ENCODE measurements at places on chromosomes 3 and 15.

GRCh38 chr3:10556312-10556711, 50.9 kb upstream of the ATP2B2 start:
- no peak for DNase-seq

DNA sequence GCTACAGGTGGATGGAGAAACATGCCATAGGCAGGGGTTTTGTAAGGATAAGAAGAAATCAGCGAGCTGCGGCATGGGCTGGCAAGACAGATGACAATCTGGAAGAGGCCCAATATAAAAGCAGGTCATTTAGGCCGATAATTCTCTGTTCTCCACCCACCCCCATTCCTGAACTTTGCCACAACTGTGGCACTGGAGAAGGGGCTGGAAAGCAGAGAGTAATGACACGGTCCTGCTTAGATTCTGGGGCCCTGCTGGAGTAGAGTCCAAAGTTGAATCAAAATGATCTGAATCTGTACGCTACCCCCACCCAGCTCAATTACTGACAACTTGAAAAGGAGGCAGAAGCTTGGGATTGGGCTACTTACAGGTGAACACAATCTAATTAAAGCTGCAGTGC, 18.4 kb upstream of the BUB1B start:
- DNase-seq = no peak

DNA sequence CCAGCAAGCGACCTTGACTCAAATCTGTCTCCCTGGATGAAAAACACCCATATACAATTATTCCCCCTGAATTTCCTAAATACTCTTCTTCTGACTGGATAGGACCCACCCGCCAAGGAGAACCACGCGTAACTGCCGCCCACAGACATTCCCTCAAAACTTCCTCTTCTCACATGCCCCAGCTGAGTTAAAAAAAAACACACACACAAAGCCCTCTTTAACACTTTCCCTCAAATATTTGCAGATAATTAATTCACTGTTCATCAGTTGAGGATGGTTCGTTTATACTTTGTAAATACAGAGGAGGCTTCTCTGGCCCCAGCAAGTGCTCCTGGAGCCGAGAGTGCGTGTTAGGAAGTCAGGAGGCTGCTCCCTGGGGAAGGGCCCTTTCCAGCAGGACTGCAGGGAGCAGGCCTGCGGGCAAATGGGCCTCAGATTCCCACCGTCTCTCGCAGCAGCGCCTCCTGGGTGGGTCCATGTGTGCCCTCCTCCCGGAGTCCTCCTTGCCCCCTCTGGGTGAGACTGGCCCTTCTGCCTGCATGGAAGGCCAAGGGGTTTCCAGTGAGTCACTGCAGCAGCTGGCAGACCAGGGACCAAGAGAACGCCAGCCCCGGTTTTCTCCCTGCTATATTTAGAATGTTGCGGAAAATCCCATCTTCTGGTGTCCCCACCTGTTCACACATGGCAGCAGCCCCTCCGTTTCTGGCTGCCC, 46.8 kb downstream of the MGLL start:
- DNase-seq = no peak

GRCh38 chr15:31483053-31483985, 156.7 kb downstream of the KLF13 start:
- no peak for DNase-seq

GRCh38 chr3:187369089-187369447, 883 bp downstream of the RTP4 start:
- no peak for DNase-seq

DNA sequence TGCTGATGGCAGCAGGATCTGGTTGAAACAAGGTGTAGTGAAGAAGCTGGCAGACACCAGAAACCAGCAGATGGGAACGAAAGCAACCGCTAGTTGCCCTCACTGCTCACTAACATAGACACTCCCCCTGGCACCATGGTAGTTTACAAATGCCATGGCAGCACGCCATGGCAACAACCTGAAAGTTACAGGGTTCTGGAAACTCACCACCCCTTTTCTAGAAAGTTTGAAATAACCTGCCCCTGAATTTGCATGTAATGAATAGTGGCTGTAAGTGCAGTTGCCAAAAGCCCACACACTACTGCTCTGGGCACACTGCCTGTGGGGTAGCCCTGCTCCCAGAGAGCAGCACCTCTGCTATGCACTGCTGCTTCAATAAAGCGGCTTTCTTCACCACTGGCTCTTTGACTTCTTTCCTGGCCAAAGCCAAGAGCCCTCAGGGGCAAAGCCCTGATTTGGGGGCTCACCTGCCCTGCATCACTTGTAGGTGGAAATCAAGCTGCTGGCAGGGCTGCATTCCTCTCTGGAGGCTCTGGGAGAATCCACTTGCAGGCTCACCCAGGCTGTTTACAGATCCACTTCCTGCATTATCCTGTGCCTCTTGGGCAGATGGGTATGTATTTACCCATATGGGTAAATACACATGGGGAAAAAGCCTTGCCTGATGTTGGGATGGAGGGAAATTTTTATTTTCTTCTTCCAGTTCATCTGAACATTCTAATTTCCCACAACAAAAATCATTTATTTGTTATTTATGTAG, 2.0 kb upstream of the GP9 start:
- no peak for DNase-seq

DNA sequence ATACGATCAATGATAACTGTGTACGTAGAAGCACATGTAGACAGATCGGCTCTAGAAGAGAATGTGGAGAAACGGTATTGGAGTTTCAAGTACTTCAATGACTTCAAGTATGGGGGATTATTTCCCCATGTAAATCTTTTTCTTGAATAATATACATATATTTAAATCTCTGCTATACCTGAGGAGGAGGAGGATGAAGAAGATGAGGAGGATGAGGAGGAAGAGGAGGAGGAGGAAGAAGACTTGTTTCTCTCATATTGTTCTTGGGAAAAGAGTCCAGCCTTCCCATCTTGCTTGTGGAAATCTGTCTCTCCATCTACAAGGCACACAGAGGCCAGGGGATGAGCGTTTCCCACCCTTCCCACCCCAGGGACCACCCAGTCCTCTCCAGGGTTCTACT, 10.6 kb downstream of the TMEM40 start:
- DNase-seq = no peak

GRCh38 chr3:115632026-115632425, 8.7 kb downstream of the GAP43 start:
- DNase-seq = no peak

DNA sequence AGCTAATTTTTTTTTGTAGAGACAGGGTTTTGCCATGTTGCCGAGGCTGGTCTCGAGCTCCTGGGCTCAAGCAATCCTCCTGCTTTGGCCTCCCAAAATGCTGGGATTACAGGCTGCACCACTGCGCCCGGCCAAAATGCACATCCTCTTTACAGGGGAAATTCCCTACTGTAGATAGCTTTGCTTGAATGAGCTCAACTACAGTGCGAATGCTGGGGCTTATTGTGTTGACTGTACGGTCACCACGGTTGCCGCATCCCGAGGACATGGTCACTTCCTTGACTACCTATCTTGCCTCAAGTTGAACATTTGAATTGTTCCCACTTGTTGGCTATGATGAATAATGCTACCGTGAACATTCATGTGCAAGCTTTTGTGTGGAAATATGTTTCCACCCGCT, 5.3 kb upstream of the MTFMT start:
- no peak for DNase-seq

DNA sequence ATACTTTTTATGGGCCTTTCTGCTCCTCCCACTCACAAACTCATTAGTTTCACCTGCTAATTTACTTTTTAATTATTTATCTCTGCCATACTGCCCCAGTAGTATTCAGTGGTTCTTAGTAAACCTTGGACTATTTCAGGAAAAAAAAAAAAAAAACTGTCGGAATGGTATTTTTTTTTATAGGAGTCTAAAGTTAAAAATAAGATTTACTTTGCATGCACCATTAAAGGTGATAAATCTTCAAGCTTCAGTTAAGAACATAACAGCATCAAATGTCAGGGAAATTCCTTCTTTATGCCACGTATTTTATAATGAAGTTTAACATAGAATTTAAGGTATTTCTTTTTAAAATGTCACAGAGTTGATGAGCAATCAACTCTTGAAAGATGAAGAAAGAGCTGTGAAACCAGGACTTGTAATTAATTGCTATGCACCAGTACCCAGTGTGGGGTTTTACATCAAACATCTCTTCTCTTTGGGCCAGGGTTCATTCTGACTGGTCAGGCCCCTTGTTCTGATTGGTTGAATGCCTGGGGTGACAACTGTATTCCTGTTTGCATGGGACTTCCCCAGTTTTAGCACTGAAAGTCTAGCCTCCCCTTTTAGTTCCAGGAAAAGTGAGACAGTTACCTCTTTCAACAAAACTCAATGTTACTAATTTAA, 40.3 kb upstream of the PTPRG start:
- DNase-seq = no peak

GRCh38 chr15:33032053-33032452, 162.5 kb downstream of the FMN1 start:
- DNase-seq = no peak

DNA sequence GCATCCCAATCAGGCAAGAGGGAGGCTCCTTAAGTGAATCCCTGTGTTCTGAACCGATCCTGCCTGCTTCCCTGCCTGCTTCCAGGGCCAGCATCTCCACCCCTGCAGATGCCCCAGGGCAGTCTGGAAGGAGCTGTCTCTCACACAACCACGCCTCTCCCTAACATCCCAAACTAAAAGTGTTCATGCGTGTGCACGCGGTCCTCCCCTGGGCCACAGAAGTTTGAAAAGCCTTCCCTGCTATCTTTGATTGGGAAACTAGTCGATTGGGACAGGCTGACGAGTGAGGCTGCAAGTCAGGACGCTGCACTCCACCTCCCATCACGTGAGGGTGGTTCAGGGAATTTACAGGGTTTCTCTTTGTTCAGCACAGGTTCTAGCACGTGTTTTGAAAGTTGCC, 340.9 kb upstream of the ICE2 start:
- no peak for DNase-seq

DNA sequence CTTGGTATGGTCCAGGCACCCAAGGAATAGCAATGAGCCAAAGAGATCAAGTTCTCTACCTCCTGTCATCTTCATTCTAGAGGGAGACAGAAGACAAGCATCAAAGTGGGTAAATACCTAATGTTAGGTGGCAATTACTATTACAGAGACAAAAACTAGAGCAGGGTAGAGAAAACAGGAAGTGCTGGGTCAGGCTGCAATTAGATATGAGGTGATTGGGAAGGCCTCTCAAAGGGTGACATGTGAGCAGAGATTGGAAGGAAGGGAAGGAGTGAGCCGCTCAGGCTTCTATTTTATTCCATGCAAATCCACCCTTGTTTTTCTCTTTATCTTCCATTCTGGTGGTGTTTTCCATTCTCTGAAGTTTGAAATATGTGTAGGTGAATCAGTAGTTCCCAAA, 37.4 kb downstream of the EBLN2 start:
- no peak for DNase-seq

Data from stimulated activated CD4-positive, alpha-beta T cell treated with anti-CD3 and anti-CD28 coated beads, TNF-alpha, amount 100 ng/mL, for 1 hour (primary cell).